RPMI8226 (cell line): ENCODE measurements at places on chromosomes 6 and 20.

- no peak for DNase-seq
Measured at GRCh38 chr6:38193481-38194281, 374.2 kb downstream of the ZFAND3 start.

DNA sequence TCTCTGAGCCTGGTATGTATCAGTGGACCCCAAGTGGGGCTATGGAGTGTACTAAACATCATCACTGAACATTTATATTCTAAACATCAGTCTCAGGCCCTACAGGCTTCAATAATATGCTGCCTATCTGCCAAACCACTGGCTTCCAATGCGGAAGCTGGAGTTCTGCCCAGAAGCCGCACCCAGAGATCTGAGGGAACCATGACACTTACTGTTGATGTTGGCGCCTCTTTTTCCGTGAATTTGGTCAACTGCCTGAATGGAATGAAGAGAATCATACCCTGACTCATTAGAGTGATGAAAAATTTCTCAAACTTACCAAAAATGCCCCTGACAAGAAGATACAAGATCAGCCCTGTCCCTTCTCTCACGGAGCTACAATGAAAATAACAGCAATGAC is 66.2 kb downstream of the SLC22A23 start:
- DNase-seq: no peak

DNA sequence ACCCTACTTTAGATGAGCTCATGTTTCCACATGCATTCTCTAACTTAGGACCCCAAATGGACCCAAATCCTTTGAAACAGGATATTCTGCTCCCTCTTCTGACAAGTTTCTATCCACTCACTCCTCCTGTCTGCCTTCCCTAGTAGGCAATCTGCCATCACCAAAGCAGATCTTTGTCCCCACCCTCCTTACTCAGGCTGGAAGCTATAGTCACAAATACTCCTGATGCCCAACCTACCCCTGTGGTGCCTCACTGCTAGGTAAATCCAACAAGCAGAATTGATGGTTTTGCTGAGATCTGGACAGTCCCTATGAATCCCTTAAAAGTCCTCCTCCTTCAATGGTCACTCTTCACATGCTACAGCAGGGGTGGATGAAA is 21.7 kb downstream of the ELOVL5 start:
- DNase-seq: no peak

DNA sequence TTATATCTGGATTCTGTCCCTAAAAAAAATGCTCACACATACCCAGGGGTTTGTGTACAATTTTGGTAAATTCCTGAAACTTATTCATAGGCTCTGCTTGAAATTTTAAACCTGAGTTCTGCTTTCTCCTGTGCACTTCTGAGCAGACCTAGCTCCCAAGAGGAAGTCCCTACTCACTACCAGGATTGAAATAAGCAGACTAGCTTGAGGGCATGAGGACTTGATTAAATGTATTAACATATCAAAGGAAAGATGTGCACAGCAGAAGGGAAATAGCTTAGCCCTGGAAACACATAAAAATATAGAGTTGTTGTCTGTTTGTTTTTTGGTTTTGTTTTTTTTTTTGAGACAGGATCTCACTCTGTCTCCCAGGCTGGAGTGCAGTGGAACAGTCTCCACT is 151.8 kb upstream of the PLCB4 start:
- no peak for DNase-seq

GRCh38 chr6:74333406-74333805 is 637.4 kb downstream of the CD109 start:
- no peak for DNase-seq

DNA sequence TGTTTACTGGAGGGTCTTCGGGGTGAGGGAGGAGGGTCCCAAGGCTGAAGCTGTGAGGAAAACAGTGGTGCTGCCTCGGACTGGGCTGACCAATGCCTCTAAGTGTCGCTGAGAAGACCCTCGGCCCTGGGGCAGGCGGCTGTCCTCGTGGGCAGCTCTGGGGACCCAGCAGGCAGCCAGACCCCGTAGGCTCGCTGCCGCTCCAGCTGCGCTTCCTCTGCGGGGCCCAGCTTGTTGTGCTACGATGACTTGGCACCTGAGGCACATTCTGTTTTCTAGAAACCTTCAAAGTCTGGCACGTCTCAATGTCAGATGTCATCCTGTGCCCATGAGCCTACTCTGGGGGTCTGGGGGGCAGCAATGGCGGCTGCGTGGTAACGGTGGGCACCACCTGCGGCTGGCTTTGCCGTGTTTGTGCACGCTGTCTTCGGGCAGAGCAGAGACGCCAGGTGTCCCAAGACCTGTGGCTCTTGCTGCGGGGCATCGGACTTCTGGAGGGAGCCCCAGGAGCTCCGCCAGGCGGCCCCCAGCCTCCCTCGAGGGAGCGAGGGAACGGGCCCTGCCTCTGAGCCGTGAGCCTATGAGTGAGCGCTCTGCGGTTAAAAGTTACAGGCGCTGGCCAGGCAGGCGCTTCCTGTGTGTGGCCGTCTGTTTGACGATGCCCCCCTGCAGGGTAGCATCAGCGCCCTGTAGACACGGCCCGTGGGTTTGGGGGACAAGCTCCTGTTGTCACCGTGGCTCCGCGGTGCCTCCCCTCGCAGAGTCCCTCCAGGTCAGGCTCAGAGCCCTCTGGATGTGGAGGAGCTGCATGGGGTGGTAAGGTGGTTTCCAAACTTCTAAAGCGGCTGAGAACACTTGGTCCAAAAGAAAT is 6.8 kb downstream of the SLC17A9 start:
- DNase-seq: no peak

- DNase-seq: no peak
Measured at GRCh38 chr6:139270249-139270648, 21.5 kb downstream of the TXLNB start.

DNA sequence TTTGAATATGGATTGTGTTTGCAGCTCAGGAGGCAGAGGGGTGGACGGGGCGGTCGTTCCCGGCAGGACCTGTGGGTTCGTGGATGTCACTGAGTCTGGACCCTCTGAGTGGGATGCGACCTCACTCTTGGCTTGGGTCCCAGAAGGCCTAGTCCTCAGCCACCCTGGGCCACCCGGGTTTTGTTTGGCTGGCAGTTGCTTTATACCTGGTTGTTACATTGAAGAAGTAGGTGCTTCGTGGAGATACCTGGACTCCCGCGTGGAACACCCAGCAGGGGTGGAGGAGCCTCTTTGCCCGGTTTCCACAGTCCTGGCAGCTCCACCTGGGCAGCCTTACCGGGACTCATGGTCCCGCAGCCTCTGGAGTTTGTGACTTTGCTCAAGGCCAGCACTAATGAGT is 405.1 kb downstream of the TAF4 start:
- DNase-seq: no peak

GRCh38 chr6:56860475-56860874 is 94.4 kb upstream of the BEND6 start:
- no peak for DNase-seq

GRCh38 chr6:146985111-146985510 is 219.1 kb upstream of the STXBP5 start:
- no peak for DNase-seq

DNA sequence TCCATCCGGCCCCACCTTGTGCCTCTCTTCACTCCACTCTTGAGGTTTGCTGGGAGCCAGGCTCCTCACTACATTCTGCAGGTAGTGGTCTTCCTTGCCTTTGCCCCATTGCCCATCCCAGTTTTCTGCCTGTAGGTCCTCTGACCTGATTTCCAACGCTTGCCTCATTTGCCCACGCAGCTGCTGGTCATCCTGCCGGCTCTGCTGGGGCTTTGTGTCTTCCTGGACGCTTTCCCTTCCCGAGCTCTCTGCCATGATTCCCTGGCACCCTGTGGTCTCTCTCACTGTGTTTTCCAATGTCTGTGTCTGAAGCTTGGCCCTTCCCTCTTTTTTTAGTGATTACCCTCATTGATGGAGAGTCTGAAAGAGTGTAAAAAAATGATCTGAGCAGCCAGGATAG is 451.6 kb downstream of the UTRN start:
- DNase-seq: no peak

GRCh38 chr6:161772176-161772575 is 498.3 kb upstream of the AGPAT4 start:
- DNase-seq: no peak

DNA sequence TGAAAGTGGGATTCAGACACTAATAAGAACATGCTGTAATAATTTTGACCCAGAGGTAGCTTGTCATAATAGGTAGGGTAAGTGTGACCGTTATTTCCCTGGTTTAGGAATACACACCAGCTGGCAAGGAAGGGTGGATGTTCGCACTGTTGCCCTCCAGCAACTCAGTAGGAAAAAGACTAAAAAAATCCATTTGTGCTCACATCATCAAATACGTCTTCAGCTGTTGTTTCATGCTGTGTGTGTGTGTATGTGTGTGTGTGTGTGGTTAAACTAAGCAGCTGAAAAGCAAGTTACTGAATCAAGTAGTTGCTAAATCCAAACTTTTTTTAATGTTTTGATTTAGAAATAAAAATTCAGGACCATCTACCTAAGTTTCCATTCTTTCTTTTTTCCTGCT is 218.7 kb downstream of the TRDN start:
- no peak for DNase-seq

GRCh38 chr6:143575901-143576426 is 64.4 kb upstream of the FUCA2 start:
- DNase-seq: no peak

DNA sequence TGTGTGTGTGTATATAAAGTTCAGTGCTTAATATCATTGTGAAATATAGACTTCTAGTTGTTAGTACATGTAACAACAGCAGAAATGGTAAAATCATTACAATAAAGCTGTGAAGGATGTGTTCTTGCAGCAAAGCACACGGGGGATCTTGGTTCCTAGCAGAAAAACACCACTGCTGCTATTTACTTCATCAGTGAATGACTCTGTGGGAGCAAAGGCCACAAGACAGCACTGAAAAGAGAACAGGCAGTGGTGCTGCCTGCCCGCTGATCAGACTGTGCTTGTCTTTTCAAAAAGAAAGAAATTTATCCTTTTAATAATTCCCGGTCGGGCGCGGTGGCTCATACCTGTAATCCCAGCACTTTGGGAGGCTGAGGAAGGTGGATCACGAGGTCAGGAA is 689.9 kb upstream of the CITED2 start:
- no peak for DNase-seq

DNA sequence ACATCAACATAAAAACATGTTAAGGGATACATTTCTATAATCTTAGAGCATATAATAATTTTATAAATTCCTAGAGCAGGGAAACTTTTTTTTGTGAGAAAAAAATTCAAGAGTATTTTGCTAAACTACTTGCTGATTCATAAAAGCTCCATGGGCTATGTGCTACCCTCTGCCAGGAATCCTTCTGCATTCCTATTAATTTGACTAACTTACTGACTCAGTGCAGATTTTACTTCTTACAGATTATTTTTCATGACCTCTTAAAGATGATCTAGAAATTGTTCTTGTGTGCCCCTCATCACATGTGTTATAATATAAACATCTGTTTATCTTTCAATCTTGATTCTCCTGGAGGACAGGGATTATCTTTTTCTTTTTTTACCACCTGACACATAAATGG is 5.7 kb downstream of the VTA1 start:
- DNase-seq: no peak

DNA sequence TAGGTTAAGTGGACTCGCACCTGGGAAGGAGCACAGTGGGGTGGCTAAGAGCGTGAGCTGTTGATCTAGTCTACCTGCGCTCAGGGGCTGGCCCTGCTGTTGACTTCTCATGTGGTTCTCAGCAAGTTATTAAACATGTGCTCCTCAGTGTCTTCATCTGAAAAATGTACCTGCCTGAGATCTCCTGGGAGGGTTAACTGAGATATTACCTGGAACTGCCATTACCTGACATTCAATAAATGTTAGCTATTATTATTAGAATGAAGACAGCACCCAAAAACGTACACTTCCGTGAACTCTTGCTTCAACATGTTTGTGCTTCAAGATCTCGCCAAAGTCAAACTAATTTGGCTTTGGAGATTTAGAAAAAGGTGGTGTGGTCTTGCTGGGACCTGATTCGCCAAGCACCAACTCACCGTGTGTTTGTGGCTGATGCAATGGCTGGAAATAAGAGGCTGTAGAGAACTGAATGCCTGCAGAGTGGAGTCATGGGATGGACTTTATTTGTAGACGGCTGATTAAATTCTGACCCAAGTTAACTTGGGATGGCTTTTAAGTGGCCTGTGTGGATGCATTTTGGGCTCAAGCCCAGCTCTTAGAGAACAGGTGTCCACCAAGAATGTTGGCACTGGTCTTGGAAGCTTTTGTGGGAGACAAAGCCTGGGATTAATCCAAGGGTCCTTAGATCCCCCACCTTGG is 692.9 kb downstream of the QKI start:
- DNase-seq: no peak

DNA sequence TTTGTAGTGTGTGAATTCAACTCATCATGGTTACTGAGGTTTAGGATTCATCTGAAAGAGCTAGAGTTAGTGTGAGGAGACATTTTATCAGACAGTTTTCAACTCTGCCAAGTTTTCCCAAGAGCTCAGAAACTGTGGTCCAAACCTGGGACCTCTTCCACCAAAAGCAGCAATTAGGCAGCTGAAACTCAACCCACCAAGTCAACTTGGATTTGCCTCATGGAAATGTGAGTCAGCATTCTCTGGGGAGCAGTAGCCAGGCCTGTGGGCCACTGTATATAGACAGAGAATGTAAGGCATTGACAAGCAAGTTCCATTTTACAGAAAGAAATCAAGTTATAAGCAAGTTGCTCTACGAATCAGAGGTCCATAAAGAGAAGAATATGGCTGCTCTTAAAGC is 178.8 kb upstream of the HDDC2 start:
- DNase-seq: no peak

DNA sequence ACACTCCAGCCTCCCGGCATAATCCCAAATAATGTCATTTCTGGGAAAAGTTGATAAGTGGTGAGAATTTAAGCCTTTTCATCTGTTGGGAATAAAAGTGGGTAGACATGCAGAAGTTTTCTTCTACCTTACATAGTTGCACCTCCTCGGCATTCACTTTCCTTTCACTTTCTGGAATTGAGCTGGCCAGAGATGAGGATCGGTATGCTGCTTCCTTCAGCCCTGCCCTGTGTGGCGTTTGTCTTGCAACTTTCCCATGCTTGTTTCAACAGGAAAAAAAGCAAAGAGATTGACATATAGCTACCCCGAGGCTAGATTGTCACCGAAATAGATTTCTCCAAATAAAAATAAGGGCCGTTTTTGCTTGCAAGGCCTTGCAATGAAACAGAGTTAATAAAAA is 65.8 kb upstream of the JAG1 start:
- peak; percentile 7 for DNase-seq

DNA sequence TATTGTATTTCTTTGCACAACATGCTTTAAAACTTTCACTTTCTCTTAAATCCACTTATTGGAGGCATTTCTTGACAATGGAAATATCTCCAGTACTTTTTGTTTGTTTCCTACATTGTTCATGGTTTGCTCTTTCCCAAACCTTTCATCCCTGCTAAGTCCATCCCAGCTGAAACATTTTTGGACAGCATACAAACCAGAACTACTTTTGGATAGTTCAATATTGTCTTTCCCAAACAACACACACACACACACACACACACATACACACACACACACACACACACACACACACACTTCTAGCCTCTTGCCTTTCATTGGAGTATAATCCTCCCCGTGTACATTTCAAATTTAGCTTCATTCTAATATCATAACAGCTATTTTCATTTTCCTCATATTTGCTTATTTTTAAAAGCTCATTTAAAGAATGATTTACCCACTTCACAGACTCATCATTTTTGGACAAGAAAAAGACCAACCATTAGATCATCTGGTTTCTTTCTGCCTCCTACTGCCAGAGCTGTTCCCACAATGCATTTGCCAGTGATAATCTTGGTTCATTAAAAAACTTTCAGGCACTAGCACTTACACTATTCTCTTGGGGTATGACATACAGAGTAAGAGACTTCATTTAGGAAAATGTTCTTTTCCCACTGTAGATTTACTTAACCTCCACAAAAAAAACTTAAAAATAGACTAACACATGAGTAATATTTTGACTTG is 248.1 kb downstream of the CD109 start:
- no peak for DNase-seq
